ENCODE measurements at places on chromosomes 2 and 18.

DNA sequence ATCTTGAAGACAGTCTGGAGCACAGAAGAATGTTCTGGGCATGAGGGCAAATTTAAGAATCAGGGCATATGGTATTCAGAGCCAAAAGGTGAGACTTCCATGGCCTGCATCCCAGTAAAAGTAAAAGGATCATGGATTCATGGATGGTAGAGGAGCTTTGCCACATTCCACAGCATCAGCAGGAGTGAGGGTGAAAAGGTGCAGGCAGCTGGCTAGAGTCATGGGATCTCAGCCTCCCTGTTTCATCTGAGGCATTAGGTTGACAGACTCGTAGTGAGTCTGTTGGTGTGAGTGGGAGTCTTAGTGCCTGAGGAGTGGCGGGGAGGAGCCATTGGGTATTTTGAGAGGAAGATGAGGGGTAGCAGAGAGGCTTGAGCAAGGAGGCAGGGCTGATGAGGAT, 301.6 kb downstream of the CYP26B1 start:
- DNase-seq: no peak

DNA sequence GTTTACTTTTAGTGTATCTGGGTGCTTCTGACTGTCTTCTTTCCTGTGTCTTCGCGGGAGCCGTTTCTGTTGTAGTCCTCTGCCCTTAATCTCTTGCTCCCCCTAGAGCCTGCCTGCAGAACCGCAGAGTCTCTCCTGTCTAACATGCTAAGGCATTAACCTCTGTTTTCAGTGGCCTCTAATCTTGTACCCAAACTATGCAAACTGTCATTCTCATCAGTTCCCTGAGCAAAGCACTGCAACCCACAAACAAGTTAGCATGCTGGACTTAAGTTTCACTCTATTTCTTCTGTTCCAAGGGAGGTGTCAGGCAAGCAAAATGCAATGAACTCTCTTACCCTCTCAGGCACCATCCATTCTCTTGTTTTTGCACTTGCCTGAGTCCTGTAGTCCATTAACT, 138.4 kb downstream of the OTX1 start:
- DNase-seq: no peak

- no peak for DNase-seq
Measured at GRCh38 chr18:57077005-57077765, 69.7 kb upstream of the BOD1L2 start.

DNA sequence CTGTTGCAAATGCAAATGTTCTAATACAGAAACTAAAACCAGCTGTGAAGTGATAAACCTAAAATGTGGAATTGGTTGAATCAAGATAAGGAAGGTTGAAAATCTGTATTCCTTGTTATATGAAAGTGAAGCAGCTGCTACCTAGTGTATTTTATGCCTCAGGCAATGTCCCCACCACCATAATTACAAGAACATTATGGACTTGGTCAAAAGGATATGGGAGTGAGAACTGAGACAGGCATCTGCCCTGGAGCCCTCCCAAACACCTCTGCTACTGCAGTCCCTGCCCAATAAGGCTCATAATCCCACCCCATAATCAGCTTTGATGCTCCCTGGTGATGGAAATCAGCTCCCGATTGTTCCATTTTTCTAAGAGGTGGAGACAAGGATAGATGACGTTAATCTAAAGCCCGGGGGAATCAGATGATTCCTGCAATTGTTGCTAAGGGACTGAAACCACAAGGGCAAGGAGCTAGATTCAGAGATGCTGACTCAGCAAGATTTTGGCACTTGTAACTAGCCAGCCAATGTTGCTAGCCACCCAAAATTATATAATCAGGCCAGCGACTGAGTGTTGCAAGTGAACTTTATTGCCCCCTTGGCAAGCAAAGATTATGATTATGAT, 69.5 kb downstream of the EVA1A start:
- DNase-seq: no peak

DNA sequence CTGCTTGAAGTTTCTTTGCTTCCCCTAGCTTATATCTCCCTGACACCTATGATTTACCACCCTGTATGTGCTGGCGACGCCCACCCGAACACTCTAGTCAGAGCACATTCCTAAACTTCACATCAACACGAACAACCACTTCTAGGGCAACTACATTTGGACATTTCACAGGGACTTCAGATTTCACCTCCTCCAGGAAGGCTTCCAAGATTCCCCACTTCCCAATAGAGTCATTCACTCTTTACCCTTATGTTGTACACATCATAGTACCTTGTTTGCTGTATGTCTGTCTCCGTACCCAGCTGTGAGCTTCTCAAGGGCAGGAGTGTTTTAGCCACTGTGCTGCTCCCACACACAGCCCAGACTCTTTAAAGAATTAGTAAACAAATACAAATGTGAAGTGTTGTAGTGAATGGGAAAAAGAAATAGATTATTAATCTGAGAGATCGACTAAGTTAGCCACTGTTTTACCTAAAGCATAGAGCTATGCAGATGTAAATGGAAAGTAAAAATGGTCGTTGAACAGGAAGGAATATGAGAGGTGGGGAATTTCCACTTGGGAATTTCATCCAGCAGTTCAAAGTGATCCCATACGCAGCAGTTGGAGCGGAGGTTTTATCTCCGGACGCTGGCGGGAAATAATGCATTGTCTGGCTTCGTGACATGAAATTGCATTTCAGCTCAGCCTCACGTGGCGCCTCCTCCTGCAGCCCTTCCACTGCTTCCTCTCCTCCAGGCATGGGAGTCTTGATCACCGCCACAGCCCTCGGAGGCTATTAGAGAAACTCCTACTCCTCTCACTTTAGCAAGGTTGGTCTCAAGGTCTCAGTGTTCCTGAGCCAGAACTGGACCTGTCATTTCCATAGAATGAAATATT, 233.4 kb upstream of the COPS8 start:
- no peak for DNase-seq

DNA sequence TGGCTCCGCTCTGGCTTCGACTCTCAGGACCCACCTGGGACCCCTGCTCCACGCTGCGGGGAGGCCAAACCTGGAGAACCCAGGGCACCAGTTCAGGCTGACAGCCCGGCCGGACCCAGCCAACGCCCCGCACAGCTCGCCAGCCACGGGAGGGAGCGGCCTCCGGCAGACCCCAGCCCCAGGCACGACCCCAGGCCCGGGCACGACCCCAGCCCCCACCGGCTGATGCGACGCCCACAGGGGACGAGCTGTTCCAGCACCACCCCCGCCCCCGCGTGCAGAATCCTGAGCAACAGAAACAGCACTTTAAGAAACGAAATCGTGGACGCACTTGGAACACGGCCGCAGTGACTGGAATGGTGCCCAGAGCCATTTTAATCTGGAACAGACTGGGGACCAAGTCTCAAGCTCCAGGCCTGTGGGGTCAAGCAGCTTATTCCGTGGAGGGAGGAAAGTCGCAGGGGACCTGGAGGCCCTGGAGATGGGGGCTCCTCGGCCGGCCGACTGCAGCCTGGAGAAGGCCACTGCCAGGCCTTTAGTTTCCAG, 74.2 kb downstream of the MBP start:
- DNase-seq: no peak

GRCh38 chr2:232523682-232524597, 2.0 kb upstream of the CHRND start:
- DNase-seq: no peak

DNA sequence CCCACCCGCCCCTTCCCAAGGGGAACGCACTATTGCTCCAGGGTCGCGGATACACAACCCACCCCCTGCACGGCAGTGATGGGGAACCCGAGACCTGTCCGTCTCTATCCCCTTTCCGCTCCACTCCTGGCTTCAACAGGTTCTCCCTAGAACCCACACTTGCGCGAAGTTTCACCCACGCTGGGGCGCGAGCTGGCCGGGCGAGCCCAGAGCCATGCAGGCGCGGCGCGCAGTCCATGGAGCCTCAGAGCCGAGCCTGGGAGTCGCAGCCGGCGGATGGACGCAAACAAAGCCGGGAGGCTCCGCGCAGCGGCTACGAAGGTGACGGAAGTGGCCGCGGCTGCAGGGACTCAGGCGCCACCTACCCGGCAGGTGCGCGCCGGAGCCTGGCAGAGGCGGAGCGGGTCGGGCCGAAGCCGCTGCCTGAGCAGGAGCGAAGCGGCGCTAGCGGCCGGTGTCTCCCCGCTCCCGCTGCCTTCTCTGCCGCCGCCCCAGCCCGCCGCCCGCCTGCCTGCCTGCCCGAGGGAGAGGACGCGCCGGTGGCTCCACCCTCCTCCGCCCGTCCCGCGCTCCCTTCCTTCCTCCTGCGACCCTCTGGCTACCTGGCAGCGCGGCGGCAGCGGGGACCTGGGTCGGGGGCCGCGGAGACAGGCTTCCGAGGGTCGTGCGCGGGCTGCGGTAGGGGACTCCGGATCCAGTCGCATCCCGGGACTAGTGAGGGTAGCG, 14.0 kb downstream of the ALPG start:
- DNase-seq: no peak

- no peak for DNase-seq
Measured at GRCh38 chr2:96891591-96892333, 21.9 kb upstream of the SEMA4C start.

DNA sequence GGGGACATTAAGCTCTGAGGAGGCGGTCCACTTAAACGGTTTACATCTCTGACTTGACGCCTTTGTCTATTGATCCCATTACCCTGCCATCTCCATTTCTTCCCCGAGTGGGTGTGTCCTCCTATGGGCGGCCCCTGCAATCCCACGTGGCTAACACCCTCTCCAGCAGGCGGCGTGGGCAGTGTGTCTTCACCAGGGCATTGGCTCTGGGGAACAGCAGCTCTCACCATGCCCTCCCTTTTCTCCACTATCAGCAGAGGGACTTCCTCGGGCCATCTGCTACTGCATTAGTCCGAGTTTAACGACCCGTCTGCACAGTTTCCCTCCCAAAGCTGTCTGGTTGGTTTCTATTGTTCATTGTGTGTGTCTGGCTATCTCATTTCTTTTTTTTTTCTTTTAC, 511.9 kb upstream of the NRP2 start:
- DNase-seq: no peak

DNA sequence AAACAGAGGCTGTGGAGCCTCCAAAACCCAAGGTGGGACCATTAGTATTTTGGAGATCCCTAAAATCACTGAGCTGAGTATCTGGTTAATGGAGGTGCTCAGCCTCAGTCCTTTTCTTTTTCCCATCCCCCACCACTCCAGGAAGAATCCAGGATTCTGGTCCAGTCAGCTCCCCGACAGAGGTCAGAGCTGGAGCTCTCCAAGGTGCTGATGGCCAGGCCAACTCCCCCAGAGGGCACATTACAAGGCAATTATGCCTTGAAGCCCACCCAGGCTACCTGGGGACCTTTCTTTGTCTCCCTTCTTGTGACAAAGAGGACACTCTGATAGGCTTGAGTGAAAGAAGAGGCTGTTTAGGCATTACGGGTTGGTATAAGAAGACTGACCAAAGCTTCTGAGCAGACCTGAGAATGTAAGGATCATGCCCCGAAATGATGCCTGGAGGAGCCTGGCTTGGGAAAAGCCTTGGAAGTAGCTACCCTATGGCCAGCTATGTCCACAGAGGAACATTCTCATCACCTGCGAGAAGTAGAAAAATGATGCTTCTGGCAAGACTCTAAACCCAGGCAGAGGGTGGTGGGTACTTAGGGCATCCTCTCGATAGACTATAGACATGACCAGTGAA, 102.5 kb upstream of the LDAH start:
- no peak for DNase-seq

DNA sequence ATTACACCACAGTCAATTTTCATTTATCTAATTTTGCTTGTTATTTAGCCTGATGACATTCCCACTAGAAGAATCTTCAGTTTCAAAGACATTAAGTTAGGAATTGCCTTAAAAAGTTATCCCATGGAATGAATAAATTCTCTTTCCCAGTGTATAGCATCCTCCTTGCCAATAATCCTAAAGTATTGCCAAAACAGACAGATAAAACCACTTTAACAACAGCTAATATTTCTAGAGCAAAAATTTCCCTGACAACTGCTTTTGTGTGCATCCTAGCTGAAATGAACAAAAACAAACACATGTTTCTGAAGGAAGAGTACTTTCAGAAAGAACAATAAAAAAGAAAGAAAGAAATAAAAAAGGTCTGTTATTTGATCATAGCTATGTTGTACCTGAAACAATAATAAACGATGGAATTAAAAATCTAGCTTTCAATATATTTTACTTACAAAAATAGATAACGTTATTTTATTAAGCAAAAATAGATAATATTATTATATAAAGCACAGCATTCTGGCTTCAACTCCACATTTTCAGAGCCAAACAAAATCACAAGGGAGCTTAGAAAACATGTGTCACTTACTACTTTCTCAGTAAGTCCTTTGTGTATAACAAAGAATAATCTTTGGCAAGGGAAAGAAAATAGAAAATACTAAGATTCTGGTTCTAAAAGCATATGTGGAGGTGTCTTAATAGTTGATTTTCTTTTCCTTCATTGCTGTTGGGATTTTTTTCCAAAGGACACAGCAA, 939.0 kb upstream of the CRIM1 start:
- no peak for DNase-seq

DNA sequence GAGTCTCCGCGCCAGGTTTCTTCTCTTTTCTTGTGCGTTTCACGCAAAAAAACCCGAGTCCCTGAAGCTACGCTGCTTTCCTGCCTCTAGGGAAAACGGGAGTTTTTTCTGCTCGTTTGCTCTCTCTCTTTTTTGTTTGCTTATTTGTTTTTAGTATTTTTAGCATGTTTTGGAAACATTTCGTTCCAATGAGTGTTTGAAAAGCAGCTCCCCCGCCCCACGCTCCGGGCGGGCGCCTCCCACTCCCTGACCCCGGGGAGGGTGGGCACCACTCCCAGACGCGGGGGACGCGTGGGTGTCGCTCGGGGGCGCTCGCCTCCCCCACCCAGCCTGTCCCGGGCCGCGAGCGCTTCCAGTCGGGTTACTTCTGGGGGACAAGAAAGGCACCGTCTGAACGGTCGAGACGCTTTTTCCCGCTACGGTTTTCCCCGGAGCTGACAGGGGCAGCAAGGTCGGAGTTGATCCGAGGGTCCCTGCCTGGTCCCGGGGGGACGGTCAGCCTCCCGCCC, 446 bp upstream of the EFHD1 start:
- no peak for DNase-seq

GRCh38 chr2:141887363-141887762, 243.5 kb downstream of the LRP1B start:
- no peak for DNase-seq

DNA sequence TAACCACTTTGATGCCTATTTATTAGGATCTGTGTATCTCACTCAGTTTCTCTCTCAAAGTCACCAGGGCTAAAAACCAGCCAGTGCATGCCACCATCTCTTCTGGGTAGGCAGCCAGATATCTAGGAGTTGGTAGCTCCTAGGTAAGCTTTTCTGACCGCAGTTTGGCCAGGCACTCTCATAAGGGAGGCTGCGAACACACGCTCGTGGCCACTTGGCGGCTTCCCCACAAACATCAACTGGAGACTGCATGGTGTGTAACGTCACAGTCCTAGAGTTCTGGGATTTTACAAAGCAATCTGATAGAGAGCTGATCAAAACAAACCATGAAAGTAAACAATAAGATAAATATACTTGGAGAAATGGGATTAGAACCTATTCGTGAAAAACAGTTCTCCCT, 424.3 kb upstream of the ACVR2A start:
- DNase-seq: no peak

- DNase-seq: no peak
Measured at GRCh38 chr2:66721776-66722175, 286.9 kb downstream of the MEIS1 start.

DNA sequence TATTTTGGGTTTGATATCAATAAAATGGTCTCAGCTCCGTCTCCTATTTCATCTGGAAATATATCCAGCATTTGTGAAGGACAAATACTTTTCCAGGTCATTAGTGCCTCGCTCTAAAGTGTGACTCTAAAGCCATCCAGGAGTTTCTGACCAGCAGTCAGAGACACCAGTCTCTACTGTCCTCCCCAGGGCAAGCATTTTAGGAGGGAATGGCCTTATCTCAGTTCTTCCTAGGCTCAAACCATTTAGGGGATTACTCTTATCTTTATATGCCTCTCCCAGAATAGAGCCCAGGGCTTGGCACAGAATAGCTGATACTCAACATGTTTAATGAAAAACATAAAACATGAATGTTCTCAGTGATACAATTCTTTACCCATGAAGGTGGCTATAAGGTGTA, 187.6 kb downstream of the NAPG start:
- DNase-seq: no peak
